ENCODE measurements at places on chromosomes 11 and 22.

- no peak for DNase-seq
Measured at GRCh38 chr22:40199223-40199622, 21.5 kb downstream of the TNRC6B start.

GRCh38 chr22:45452565-45453379, 39.3 kb downstream of the RIBC2 start:
- no peak for DNase-seq

DNA sequence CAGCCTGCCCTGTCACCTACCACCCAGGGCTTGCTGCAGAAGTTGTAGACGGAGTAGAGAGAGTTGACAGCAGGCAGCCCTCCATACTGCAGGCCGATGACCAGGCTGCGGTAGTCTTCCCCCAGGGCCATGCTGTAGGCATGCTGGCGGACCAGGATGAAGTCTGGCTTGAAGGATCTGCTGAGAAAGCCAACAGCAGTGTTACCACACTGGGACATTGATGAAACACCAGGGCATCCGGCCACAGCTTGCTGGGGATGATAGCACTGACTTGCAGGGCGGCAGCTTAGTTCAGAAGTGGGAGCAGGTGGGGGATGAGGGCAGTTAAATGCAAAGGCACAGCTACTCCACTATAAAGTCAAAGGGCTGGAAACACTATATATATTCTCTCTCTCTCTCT, 67.4 kb downstream of the TIMP3 start:
- DNase-seq, result no peak

- peak; percentile 76 for DNase-seq
Measured at GRCh38 chr11:25163421-25163820, 666.6 kb downstream of the LUZP2 start.

GRCh38 chr11:117670924-117671323, 126.1 kb downstream of the DSCAML1 start:
- no peak for DNase-seq

DNA sequence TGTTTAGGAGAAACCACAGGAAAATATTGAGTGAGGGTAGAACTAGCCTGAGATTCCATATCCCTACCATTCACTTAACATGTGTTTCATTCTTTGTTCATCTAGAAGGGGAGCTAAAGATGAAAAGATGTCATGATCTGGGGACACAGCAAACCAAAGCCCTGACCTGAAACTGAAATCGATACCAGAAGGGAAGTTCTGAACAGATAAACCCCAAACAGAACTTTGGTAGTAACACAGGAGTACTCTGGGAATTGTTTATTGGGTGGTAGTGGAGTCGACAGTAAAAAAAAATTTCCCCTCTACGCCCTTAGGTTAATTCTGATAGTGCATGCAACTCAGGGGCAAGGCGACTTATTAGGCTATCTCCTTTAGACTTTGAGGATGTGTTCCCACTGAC, 27.2 kb downstream of the OR2AT4 start:
- no peak for DNase-seq

DNA sequence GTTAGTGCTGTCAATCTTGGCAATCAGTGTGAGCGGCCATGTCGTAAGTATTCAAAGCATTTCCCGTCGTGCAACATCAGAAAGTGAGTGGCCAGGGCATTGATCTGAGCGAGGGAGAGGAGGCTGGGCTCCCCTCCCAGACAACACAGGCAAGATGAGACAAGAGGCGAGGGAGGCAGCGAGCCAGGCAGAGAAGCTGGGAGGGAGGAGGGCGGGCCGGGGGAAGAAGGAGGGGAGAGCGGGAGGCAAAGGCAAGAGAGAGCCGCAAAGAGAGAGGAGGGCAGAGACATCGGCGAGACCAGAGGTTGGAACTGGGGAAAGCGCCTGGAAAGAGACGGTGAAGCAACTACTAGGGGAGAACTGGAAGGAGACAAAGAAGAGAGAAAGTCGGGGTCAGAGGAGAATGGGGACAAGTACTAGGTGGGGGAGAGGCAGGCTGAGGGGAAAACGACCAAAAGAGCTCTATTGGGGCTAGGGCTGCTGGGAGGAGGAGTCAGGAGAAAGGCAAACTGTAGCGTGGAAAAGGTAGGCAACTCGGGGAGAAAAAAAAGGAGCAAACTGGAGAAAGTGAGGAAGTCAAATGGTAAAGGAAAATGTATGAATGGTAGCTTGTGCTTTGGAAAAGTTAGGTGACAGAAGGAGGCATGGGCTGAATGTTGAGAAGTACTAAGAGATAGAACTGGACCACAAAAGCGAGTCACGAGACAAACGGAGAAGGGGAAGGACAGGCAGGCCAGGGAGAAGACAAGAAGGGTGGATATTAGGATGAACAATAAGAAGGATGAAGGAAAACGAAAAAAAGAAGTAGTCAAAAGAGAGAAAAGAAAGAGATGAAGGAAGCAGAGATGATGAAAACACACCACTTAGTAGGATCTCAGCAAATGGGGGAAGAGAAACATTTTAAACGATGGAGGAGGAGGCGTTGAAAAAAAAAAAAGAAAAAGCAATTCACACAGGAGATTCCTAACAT, 130.5 kb upstream of the C11orf58 start:
- no peak for DNase-seq
